ENCODE measurements at places on chromosomes 1 and 21.
A peak's percentile ranks its signal among the peaks of the same experiment; 100 is the strongest.

- DNase-seq, result no peak
These were observed 225.6 kb upstream of the FGGY start for GRCh38 chr1:59071289-59071688.

DNA sequence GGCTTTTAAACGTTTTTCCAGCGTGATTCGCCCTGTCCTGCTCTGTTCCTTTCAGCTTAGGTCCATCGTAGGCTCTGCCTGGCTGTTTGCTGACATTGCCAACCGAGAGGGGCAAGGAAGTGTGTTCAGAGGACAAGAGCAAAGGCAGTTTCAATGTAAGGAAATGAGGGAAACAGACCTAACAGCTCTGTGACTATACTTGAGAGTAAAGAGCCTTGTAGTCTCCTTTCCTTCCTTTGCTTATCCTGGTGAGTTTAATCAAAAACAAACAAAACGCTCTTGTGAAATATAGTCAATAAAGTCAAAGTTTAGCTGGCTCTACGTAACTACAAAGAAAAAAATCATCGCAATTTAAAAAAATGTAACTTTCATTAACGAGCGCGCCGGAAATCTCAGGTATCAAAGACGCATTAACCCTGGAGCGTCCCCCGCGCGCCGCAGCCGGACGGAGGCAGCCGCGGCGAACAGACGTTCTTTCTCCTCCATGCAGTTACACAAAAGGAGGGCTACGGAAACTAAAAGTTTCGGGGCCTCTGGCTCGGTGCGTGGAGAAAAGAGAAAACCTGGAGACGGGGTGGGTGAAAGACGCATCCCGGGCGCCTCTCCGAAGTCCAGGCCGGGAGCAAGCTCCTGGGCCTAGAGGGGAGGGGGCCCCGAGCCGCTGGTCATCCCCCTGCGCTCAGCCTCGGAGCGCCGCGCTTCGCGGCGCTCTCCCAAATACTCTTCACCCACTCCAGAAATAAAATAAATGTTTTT is 617 bp upstream of the ADGRL2 start:
- peak; percentile 85 for DNase-seq

- DNase-seq, result no peak
These were observed 245.4 kb upstream of the POU3F1 start for GRCh38 chr1:38291906-38292521.

DNA sequence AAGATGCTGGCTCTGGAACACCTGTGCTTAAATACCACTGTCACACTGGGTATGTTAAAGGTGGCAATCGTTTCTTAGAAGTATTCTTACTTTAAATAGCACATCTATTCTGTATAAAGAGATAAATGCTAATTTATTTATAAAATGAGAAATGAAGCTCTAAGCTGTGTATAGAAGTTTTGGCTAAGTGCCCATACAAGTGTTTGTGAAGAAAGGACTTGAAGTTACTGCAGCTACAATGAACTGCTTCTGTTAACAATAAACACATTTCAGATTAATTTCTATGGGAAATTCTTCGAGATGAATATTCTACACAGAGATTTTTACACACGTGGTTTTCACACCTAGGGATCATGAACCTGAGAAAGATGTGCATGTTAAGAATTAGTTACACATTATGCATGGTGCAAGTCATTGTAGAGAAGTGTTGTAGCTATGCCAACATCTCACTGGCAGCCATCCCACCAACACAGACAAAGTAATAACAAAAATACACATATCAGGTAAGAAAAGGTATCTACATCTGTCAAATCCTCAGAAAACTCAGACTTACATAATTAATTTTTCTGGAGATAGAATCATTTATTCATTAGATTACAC is 16.2 kb downstream of the COL24A1 start:
- no peak for DNase-seq

- no peak for DNase-seq
These were observed 227.2 kb downstream of the SLC45A1 start for GRCh38 chr1:8545078-8545477.

DNA sequence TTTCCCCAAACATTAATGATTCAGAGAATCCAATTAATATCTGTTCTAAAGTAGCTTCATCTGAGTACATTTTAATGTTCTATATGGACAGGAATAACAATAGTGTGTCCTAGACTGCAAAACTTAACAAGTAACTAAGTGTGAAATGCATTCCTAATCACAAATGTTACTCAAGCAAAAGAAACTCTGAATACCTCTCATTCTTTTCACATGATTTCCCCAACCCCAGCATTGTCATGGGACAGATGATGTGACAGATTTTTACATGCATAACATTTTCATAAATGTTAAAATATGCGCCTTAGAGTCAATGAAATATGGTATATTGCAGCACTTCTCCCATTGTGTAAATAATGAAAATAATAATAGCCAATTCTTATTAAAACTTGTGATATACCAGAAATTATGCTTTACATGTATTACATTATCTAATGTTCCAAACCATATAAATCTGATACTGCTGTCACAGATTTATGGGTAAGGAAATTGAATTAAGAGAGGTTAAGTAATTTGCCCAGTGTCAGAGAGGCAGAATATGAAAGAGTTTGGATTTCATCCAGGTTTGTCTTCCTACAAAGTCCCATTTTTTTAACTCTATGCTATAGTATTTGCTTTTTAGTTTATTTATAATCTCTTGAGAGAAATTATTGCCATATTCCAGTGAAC is 269.4 kb downstream of the LRRC7 start:
- no peak for DNase-seq
